ENCODE measurements at places on chromosomes 16 and 17.

GRCh38 chr16:88713568-88714419 is 7.5 kb downstream of the CTU2 start:
- DNase-seq = no peak

DNA sequence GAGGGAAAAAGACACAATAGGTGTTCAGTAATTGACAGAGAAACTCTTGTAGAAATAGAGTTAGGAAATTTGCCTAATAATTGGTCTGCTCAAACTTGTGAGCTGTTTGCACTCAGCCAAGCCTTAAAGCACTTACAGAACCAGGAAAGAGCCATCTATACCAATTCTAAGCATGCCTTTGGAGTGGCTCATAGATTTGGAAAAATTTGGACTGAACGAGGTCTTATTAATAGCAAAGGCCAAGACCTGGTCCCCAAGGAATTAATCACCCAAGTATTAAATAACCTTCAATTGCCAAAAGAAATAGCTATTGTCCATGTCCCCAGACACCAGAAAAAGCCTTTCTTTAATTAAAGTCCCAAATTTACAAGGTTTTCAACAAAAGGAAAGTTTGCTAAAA is 90.3 kb downstream of the EMP2 start:
- no peak for DNase-seq

- DNase-seq = no peak
These were observed 107.3 kb upstream of the MAF start for GRCh38 chr16:79707876-79708275.

- DNase-seq = no peak
These were observed 9.6 kb downstream of the CALCOCO2 start for GRCh38 chr17:48840441-48840840.

GRCh38 chr16:19911204-19911603 is 26.6 kb upstream of the GPRC5B start:
- no peak for DNase-seq

GRCh38 chr16:19062706-19063105 is 4.7 kb upstream of the COQ7 start:
- no peak for DNase-seq

DNA sequence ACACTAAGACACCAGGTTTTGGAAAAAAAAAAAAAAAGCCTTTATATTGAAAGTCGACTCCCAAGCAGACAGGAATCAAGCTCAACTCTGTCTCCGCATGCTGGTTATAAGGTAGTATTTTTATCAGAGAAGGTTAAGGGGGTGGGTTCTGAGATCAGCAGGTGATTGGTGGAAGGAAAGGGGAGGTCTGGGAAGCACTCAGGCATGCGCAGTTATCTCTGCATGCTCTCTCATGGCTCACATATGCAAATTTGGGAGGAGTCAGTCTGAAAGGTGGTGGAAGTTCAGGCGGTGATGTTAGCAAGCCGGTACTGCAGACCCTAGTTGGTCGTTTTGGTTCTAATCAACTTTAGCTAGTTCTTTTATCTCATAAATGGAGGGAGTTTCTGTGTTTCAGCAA is 357.6 kb upstream of the C16orf82 start:
- DNase-seq = no peak

DNA sequence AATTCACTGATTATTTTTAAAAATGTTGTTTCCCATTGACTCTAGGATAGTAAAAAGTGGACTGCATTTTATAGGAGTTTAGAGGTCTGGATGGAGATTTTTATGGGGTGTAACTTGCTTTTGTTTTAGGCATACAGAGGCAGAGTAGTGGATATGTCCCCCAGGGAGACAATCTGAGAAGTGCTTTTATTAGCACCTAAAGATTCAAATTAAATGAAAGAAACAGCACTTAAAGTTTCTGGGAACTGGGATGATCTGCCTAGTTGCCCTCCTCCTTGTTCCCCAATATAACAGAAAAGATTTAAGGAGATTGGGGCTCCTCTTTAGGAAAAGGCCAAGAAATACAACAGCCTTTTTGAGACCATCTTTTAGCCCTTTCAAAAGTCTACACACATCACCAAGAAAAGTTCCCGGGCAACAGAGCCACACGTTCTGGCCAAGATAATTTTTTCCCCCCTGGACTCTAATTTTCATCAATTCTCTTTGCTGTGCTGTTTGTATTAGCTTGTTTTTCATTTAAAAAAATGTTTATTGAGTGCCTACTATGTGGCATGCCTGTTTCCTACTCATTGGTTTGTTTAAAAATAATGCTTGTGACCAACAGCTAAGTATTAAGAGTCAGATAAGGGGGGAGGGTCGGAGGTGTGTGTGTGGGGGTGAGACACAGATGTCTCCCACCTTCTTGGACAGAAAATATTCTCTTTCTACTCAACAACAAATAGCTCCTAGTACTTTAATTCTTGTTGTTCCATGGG is 2.5 kb upstream of the IGF2BP1 start:
- no peak for DNase-seq

DNA sequence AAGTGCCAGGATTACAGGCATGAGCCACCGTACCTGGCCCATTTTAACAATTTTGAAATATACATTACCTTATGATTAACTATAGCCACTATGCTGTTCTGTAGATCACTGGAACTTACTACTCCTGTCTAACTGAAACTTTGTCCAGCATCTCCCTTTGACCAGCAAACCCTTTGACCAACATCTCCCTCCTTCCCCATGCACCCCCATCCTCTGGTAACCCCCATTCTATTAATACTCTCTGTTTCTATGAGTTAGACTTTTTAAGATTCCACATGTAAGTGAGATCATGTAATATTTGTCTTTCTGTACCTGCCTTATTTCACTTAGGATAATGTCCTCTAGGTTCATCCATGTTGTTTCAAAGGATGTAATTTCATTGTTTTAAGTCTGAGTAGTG is 178.0 kb downstream of the MSI2 start:
- no peak for DNase-seq

GRCh38 chr17:8739097-8739496 is 5.5 kb downstream of the CCDC42 start:
- DNase-seq = no peak

DNA sequence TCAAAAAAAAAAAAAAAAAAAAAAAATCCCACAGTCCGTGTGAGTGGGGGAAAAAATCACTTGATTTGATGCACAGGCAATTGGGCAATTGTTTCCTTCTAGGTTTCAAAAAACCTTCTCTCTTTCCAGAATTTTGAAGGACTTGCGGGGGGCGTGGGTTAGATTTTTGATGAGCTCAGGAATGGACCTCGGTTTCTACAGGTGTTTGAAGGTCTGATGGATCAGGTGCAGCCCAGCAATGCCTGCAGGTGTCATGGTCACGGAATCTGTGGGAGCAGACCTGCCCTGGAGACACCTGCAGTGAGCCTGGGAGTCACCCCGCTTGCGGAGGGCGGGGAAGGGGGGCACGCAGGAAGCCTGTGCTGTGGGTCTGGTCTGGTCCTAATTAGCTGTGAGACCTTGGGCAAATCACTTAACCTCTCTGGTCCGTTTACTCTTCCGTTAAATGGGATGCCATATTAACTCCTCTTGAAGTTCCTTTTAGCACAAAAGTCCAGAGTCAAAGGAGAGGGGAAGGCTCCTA is 174.2 kb downstream of the IRF8 start:
- no peak for DNase-seq

- DNase-seq = no peak
These were observed 873 bp downstream of the SETD1A start for GRCh38 chr16:30958175-30959079.

GRCh38 chr17:3659541-3660111 is 8.8 kb downstream of the TAX1BP3 start:
- no peak for DNase-seq

DNA sequence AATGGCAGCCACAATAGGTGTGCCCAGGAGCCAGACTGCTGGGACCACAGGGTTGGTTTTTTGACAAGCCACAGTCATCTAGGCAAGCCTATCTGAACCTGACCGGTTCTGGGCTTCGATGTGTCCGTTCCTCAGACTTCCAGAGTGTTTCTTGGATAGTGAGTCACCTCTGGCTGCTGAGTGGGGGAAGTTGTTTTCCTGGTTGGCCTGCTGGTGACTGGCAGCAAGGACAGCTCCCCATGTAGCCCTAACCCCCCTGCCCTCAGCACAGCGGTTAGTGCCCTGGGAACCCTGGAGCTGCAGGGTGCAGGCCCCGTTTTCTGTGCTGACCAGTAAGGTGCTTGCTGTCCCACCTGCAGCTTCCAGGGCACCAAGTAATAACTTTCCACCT is 65.5 kb downstream of the PLD6 start:
- no peak for DNase-seq
